ENCODE measurements at places on chromosomes 3 and 15.

- DNase-seq = no peak
Observed at GRCh38 chr15:25655207-25655948, 207.7 kb downstream of the ATP10A start.

- DNase-seq = no peak
Observed at GRCh38 chr3:186847437-186847836, 4.9 kb downstream of the ADIPOQ start.

DNA sequence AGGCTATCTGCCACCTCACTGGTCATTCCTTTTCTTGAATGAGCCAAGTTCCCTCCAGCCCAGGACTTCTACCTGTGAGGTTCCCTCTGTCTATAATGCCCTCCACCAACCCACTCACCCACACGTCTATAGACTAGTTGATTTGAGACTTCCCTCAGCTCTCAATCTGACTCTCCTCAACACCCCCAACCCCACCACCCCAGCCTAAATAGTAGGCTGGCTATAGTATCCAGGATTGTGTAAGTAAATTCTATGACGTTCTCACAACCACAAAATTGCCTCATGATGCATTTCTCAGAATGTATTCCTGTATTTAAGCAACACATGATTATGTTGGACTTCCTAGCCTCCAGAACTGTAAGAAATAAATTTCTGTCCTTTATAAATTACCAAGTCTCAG is 2.2 kb downstream of the PLSCR1 start:
- no peak for DNase-seq

DNA sequence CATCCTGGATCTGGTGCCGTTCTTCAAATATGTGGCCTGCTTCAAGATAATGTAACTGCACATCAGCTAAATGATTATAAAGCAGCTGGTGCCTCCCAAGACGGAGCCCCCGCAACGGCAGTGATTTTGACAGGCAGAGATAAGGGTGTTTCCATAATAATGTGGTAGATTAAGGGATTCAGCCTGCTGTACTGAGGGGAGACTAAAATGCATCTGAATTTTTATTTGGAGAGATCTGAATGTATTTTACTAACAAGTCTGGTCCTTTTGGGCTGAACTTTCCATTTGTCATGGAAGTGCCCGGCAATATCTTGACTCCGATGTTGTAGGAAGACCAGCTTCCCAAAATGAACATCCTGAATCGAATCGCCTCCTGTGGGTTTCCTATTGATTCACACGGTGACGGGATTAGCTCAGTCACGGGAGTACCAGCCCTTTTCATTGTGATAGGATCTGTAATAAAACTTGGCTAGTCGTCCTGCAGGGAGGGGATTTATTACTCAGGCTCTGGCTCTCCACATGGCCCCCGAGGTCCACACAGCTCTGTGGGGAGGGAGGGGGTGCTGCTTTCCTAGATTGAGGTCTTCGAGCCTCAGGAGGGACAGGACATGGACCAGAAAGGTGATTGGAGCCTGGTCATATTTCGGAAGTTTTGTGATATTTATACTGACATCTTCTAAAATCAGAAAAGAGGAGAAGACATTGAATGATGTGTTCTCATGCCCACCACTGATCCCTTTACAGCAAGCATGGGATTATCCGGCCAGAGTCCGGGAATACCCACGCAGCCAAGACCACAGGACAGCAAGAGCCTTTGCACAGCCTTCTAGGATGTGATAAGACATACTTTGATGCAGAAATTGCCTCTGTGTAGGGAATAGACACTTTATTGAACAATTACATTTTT is 2.5 kb upstream of the PCSK6 start:
- no peak for DNase-seq

- DNase-seq = no peak
Observed at GRCh38 chr3:155504682-155505081, 211.2 kb upstream of the STRIT1 start.

DNA sequence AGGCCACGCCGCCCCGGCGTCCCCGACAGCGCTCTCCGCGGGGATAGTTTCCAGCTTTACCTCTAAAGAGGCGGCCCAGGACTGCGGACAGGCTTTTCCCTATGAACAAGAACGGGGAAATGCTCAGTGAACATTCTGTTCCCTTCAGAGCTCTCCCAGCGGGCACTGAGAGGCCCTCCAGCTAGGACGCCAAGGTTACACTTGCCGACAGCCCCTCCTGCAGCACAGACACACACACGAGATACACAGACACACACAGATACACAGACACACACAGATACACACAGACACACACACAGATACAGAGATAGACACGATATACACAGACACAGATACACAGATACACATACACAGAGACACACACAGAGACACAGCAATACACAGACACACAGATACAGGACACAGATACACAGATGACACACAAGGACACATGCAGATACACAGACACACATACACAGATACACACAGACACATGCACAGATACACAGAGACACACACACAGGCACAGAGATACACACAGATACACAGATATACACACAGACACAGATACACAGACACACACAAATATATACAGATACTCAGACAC is 533 bp upstream of the OCA2 start:
- DNase-seq = no peak

- DNase-seq = no peak
Observed at GRCh38 chr3:183354325-183354831, 74.0 kb downstream of the MCF2L2 start.

GRCh38 chr3:43540624-43541023 is 81.2 kb downstream of the ANO10 start:
- no peak for DNase-seq

DNA sequence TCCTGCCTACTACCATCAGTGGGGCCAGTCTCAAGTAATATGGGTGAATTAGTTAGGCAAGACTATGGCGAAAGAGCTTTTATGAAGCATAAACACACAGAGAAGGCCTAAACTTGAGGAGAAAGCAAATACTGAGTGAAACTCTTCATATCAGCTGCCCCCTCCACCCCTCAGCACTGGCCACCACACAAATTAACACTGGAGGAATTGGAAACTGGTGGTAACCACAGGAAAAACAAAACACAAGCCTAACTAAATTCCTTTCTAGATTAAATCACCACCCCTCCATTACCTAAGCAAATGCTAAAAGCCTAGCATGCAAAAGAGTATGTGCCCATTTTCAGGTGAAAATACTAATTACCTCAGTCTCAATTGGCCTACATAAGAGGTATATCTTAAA is 774.7 kb upstream of the NECTIN3 start:
- no peak for DNase-seq

GRCh38 chr15:65339416-65339815 is 34.9 kb downstream of the RNU5B-1 start:
- no peak for DNase-seq

DNA sequence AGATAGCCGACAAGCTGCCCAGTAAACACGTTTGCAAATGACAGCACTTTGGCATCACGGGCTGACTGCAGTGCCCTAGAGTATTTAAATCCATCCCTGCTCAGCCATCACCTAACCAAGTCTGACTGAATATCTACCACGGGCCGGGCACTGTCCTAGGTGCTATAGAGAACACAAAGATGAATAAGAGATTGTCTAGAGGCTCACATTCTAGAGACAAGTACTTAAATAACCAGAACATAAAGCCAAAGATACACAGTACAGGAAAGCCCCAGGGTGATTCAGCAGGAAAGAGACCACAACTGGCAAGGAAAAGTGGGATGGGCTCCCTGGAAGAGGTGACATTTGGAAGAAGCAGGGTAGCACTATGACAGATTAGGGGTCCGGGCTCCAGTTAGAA is 103.5 kb downstream of the MYLK start:
- no peak for DNase-seq

- no peak for DNase-seq
Observed at GRCh38 chr15:54212635-54213034, 234.4 kb downstream of the UNC13C start.

- DNase-seq = no peak
Observed at GRCh38 chr3:196073255-196073753, 8.6 kb downstream of the TFRC start.

- no peak for DNase-seq
Observed at GRCh38 chr3:44903314-44903713, 28.9 kb downstream of the TGM4 start.

DNA sequence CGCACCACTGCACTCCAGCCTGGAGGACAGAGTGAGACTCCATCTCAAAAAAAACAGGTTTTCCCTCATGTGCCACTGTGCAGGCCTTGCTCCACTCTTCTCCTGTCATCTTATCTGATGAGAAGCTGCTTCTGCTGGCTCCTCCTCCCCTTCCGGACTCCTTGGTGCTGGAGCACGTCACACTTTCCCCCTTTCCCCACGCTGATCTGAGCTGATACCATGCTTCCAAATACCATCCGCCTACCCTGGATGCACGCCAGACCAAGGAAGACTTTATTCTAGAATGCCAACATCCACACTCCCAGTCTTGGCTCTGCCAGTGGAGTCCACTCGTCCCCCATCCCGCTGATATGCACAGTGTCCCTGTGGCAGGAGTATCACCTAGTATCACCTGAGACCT is 31.3 kb downstream of the HOMER2 start:
- DNase-seq = no peak

DNA sequence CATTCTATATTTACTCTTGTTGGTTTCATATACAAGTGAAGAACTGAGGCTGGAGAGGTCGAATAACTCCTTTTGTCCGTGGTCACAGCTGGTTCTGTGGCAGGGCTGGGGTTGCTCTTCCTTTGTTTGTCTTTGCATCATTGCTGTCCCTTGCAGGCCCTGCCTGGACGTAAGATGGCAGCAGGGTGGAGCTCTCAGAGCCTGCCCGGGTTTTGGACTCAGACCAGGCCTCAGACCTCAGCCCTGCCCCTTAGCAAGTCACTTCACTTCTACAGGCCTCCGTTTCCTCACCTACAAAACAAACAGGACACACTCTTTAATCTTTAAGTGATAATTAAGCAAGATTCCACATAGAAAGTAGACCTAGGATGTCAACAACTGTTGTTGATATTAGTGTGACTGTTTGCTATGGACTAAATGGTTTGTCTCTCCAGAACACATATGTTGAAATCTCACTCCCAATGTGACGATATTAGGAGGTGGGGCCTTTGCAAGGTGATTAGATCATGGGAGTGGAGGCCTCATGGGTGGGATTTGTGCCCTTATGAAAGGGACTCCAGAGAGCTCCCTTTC is 65.6 kb upstream of the PLXNA1 start:
- DNase-seq = no peak

GRCh38 chr15:95295363-95295762 is 1035.1 kb upstream of the NR2F2 start:
- DNase-seq = no peak

DNA sequence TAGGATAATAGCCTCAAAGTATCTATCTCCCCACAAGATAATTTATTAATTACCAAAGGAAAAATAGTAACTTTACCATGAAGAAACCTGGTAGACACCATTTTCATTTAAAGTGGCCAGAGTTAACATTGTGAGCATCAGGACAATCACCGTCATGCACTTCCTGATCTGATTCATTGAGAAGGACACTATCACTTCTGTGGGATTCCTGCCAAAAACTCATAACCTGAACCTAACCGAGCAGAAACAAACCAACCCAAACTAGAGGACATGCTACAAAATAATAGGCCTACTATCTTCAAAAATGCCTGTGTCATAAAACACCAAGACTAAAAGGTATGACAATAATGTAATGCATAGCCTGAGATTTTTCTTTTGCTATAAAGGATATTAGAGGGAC is 39.0 kb downstream of the FSIP1 start:
- DNase-seq = no peak

- no peak for DNase-seq
Observed at GRCh38 chr3:30720586-30721313, 114.3 kb downstream of the TGFBR2 start.

- DNase-seq = no peak
Observed at GRCh38 chr3:20375302-20375701, 189.3 kb upstream of the SGO1 start.

DNA sequence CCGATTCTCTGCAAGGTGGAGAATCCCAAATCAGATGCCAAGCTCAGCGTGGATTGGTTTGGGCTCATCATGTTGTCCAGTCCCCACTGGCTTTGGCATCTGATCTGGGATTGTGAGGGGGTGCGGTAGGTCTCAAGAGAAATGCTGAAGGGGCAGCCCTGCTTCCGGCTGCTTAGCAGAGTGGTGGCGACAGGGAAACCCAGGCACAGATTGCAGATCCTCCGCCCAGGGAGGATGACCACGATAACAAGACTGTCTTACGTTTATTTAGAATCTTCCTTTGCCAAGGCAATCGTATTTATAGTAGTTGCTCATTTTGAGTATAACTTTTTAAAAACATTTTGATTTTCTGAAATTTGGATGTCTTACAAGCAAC is 61.1 kb downstream of the SLC12A8 start:
- no peak for DNase-seq

GRCh38 chr3:15800780-15801179 is 3.0 kb upstream of the ANKRD28 start:
- DNase-seq = no peak

DNA sequence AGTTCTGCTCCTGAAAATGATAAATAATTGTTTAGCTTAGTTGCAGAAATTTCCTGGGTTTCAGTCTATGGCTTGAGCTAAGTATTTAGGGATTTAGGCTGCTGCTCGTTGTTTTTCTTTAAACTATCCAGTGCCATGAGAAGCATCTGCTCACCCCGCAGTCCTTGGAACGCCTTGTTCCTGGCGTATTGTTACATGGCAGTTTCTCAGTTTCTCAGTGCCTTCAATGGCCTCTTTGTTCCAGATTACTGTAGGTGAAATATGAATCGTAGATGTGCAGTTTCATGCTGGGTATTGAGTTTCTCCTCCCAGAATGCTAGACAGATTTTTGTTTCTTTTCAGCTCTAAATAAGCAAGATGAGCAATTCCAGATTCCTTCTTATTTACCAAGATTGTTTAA is 269.5 kb upstream of the GBE1 start:
- no peak for DNase-seq

GRCh38 chr15:68301301-68301700 is 23.8 kb downstream of the FEM1B start:
- no peak for DNase-seq

DNA sequence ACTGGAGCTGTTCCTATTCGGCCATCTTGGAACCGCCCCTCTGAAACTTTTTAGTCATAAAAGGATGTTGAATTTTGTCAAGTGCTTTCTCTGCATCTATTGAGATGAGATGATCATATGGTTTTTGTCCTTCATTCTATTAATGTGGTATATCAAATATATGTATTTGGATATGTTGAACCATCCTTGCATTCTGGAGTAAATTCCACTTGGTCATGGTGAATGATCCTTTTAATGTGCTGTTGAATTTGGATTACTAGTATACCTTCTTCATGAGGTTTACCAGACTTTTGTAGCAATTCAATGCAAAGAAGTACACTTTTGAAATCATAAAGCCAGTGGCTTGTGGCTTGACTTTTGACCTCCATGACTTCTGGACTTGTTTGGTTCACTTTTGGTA is 33.4 kb upstream of the XRN1 start:
- DNase-seq = no peak

- DNase-seq = no peak
Observed at GRCh38 chr15:49343546-49343945, 79.5 kb upstream of the FGF7 start.

GRCh38 chr3:58150810-58151199 is 60.0 kb downstream of the DNASE1L3 start:
- DNase-seq = no peak

GRCh38 chr3:149613988-149614387 is 43.8 kb downstream of the WWTR1 start:
- no peak for DNase-seq

All from NCI-H1930 (cell line).